ENCODE measurements at places on chromosomes 16 and 17. TPM values are rescaled to one million over a fixed set of nuclear protein-coding genes. Genes with fewer than 3 reads are reported as not detected.
A peak's percentile ranks its signal among the peaks of the same experiment; 100 is the strongest.

DNA sequence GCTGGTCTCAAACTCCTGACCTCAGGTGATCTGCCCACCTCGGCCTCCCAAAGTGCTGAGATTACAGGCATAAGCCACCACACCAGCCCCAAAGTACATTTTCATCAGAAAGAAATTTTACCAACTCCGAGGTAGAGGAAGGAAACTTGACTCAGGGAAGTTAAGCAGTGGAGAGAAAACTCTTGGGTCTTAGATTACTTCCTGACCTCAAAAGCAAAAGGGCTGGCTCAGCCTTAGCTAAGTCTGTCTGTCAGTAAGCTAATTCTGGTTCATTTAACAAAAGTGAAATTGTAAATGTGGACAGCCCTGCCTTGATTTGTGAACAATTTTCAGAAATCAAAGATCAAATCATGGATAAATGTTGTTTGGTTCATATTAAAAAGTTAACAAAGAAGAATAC is 30.6 kb downstream of the MAP2K6 start:
- no peak for DNase-seq

DNA sequence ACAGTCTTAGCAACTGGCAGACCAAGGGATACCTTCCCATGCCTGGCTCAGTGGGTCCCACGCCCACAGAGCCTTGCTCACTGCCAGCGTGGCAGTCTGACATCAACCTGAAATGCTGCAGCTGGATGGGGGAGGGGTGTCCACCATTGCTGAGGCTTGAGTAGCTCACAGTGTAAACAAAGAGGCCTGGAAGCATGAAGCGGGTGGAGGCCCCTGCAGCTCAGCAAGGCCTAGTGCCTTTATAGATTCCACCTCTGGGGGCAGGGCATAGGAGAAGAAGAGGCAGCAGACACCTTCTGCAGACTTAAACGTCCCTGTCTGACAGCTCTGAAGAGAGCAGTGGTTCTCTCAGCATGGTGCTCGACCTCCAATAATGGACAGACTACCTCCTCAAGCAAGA is 263.2 kb downstream of the KIF2B start:
- no peak for DNase-seq

TEKT5 gene
- not detected for total RNA-seq

- DNase-seq, result no peak
Observed at GRCh38 chr16:1082952-1083675, 10.6 kb downstream of the SSTR5 start.

GRCh38 chr17:80750263-80750662 is 205.6 kb downstream of the RPTOR start:
- no peak for DNase-seq

TOM1L1 gene
- total RNA-seq, result 3.8 TPM

GRCh38 chr16:11689031-11689840 is 21.0 kb downstream of the SNN start:
- DNase-seq, result no peak

DNA sequence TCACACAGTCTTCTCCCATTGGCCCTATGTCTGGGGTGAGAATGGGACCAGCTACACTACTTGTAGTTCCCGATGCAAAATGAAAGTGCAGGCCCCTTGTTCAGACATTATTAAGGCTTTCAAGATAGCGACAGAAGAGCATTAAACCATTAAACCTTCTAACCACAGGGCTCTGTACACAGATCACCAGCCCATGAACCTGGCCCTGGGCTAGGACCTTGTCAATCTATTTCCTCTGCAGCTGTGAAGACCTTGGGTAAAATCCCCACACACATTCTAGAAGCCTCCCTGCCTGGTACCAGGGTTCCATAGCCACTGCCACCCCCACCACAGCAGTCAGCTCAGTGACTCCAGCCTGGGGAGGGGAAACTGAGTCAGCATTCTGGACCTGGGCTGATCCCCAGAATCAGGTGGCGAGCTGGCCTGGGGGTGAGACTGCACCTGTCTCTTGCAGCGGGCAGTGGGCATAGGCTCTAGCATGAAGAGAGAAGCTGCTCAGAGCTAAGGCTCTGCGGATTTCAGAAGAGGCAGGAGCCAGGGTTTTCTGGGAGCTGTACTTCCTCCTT is 119.7 kb upstream of the LHX1 start:
- no peak for DNase-seq

DNA sequence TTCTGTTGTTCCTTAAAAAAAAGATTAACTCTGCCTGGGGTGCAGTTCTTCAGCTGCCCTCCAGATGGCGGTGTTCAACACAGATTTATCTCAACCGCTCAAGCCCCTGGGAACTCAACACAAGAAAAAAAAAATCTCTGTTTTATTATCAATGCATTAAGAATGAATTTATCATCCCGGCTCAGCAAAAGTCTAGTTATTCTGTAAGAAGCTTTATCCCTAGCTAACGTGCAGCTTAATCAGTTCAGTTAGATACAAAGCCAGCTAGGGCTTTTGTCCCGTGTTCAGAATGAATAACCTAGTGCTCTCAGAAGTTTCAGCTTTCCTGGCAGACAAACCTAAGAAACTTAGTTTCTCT is 475.9 kb upstream of the CCL2 start:
- DNase-seq, result peak; percentile 68

DNA sequence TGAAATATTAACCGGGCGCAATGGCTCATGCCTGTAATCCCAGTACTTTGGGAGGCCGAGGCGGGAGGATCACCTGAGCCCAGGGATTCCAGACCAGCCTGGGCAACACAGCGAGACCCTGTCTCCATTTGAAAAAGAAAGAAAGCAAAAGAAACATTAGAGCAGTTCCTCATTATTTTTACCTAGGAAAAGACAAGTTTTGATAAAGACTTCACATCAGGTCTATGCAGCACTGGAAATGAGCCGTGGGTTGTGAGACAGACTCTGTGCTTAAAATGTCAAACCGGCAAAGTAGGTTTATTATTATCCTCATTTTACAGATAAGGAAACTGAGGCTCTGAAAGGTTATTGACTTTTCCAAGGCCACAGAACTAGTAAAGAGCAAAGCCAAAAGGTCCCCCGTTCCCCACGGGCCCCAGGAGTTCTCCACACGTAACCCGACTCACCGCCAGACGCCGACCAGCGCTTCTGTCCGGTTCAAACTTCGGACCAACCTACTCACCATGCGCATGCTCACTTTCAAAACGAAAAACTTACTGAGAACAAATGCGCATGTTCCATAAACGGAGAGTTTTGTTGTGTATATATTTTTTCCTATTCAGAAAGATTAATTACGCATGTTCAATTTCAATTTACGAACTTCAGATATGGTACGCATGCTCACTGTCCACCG is 356 bp downstream of the TUBD1 start:
- peak; percentile 100 for DNase-seq

- DNase-seq, result no peak
Observed at GRCh38 chr16:14284371-14284770, 213.3 kb downstream of the MRTFB start.

- no peak for DNase-seq
Observed at GRCh38 chr17:9817086-9817485, 4.8 kb downstream of the GSG1L2 start.

DNA sequence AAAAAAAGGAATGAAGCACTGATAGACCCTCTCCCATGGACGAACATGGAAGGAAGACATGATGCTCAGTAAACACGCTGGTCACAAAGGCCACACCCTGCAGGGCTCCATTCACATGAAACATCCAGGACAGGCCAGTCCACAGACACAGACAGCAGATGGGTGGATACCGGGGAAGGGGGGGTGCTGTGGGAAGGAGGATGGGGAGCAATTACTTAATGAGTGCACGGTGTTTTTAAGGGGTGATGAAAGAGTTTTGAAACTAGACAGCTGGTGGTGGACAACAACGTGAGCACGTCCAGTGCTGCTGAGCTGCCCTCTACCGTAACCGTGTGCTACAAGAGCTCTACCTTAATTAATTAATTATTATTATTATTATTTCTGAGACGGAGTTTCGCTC is 6.0 kb upstream of the SLC16A3 start:
- no peak for DNase-seq

DNA sequence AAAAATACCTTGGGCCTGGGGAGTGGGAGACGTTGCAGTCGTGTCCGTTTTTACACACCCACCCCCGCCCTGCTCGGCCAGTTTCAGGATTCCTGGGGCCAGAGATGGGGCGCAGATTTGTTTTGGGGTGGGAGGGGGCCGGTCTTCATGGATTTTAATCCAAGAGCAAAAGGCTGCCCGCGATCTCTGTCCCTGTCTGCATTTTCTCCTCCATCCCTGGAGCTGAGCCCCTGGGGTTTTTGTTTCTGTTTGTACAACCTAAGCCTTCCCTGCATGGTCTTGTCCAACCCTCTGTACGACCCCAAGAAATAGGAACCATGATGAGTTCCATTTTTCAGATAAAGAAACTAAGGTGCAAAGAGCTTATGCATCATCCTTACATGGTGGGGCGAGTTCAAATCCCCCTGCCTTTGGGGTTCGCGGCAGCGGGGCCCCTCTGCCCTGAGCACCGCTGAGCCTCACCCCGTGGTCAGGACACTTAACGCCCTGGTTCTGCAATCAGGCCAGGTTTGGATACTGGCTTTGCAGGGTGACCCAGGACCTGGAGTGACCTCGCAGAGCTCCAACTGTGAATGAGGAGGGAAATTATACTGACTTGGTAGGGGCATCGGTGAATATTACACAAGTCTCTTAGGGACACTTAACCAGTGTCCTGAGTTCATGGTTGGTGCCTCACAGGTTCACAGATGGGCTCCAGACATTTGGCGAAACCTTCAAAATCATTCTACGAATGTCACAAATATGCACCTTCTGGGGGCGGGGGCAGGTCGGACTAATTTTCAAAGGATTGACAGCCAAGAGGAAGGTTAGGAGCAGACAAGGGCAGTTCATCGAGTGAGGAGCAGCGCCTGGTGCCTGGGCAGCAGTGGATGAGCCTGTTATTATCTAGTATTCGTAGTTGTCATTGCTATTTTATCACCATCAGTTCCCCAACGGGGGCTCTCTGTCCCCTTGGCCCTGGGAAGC is 4.1 kb upstream of the FOXF1 start:
- no peak for DNase-seq

FOXC2 gene
- total RNA-seq, result not detected

GRCh38 chr17:6377906-6378305 is 57.0 kb downstream of the AIPL1 start:
- no peak for DNase-seq

AGRP gene
- total RNA-seq, result not detected

TPSD1 gene
- total RNA-seq, result not detected

TBC1D28 gene
- total RNA-seq, result not detected

GRCh38 chr16:73196670-73197069 is 148.7 kb upstream of the ZFHX3 start:
- peak; percentile 77 for DNase-seq

DNA sequence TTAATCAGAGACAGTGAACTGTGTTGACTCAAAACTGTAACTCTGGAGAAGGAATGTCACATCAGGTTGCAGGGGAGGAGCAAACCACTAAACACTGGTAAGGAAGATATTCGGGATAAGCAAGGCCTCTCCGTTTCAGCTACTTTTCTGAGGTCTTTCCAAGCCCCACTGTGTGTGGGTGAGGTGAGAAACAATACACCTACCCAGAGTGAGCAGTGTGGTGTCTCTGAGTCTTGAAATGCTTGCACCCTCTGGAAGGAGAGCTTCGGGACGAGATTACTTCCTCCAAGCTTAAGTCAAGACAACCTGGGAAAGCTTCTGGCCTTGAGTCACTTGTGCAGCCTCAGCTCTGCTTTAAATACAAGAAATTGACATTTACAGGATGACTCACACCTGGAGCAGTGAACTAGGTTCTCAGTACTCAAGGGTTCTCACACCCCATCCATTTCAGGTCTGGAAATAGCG is 2.5 kb upstream of the MAP3K14 start:
- peak; percentile 58 for DNase-seq

CCL1 gene
- total RNA-seq, result not detected

GRCh38 chr16:15898654-15899053 is 10.3 kb upstream of the CEP20 start:
- no peak for DNase-seq

RGS9 gene
- total RNA-seq, result 2.5 TPM

TPSG1 gene
- total RNA-seq, result not detected

DNA sequence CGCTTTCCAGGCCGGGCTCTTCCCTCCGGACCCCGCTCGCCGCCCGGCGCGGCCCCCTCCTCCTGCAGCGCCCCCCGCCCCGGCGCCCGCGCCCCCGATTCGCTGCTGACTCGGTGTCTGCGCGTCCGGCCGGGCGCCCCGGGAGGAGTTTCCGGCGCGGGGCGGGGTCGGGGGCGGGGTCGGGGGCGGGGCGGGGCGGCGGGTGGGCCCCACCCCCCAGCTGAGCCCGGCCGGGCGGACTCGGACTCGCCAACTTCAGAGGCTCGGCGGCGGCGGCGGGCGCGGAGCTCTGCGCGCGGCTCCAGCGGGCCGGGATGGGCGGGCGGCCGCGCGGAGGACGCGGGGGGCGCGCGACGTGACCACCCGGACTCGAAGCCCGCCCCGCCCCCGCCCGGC is at the start of gene METRNL:
Gene METRNL, plus strand, starts transcription at position 258 of the 396 bp plus-strand sequence. CDS start 207 bp downstream, outside the sequence.
- DNase-seq, result peak; percentile 56

- DNase-seq, result no peak
Observed at GRCh38 chr17:8080799-8081219, 6.7 kb downstream of the ALOX12B start.

ESRP2 gene
- not detected for total RNA-seq

GRCh38 chr17:51015145-51015558 is 105.5 kb downstream of the SPAG9 start:
- DNase-seq, result peak; percentile 80

DNA sequence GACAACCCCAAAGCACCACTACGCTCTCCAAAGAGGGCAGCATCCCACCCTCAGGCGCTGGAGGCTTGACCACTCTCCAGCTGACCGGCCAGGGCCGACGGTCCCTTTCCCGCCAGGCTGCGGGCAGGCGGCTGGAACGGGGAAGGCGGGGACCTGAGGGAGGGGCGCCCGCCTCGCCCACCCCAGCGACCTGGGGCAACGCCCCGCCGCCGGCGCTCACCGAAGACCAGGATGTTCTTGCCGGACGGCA is 431 bp downstream of the DYNC1LI2 start:
- DNase-seq, result no peak

- DNase-seq, result no peak
Observed at GRCh38 chr16:15950869-15951268, 1.5 kb downstream of the ABCC1 start.

- DNase-seq, result peak; percentile 83
Observed at GRCh38 chr17:78979780-78980623, at the start of gene LGALS3BP. TSS of gene LGALS3BP (minus strand) at chr17:78979923. CDS start at chr17:78977191, 2,732 bp downstream.

DNA sequence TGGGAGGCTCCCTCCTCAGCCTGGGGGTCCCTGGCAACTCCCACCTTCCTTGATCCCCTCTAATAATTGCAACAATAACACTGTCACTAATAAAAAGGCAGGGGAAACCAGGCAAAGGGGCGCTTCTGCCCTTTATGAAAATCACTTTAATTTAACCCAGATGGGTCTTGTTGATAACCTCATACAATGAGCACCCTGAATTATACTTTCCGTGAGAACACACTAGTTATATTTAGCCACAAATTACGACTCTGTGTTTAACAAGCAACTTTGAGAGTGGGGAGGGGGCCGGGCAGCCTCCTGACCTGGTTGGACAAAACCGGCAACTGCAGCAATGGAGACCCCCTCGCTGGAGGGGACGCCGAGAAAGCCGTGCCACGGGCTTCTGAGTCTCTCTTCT is 5.7 kb upstream of the BAHCC1 start:
- DNase-seq, result no peak

DNAH17 gene
- total RNA-seq, result not detected

DNA sequence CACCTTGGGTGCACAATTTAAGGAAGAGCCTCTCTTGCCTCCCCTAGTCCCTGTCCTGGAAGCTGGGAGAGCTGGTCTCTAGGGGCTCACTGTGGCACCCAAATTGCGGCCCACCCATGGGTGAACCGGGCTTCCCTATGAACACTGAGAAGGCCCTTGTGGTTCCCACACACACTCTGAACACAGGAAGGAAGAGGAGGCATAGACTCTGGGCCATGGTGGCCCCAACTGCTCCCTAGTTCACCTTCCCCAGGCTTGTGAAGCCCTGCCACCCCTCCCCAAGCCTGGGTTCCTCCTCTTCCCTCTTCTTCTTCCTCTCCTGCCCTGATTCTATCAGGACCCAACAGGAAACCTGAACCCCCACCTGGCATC is 10.5 kb downstream of the SREBF1 start:
- DNase-seq, result no peak
